ENCODE measurements at places on chromosomes 4 and X.

DNA sequence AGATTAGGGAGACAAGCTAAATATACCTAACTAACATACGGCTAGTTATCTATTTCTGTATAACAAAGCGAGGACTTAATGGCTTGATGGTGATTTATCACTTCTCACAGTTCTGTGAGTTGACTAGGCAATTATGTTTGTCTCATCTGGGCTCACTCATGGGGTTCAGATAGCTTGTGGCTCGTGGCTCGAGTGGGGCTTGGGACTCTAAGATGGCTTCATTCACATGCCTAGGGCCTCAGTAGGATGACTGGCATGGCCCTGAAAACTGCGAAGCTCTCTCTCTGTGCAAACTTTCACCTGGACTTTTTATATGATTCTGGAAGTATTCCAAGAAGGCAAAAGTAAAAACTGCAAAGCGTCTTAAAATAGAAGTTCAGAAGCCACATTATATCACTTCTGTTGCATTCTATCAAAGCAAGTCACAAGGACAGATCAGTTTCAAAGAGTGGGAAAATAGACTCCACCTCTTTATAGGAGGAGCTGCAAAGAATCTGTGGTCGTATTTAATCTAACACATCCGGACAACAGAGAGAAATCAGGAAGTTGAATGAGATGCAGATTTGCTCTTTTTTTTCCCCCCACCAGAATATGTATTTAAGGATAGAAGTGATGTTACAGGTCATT lies 491.2 kb downstream of the INPP4B start:
- DNase-seq: no peak

DNA sequence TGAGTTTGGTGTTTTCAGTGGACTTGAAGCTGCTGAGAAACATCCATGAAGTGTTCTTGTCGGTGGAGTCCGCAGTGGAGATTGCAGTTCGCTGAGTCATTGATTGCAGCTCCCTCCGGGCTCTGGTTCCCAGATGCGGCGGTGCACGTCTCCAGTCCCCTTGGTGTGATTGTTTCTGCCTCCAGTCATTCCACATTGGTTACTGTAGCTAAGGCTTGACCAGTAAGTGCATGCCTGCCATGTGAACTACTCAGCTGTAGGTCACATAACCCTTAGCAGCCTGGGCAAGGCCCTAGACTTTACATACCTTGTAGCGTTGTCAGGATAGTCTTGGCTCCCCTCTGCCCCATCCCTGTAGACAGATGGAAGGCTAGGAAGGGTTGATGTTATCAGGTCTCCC lies 53.8 kb upstream of the CLCN4 start:
- DNase-seq: no peak

DNA sequence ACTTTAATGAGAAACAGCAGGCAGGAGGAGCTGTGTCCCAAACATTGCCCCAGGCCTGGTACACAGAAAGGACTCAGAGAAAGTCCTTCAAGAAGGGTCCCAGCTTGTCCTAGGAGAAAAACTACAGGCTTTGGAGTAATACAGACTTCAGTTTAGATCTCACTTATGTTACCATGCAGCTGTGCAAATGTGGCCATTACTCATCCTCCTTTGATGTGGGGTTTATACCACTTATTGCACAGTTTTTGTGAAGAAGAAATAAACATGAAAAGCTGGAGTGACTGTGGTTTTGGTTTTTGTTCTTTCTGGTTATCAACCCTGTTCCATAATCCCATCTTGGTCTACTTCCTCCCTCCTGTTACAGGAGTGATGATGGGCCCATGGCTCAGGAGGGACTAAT lies 8.1 kb upstream of the CYTL1 start:
- no peak for DNase-seq

- DNase-seq: no peak
Measured at GRCh38 chrX:19954335-19955096, 36.3 kb downstream of the BCLAF3 start.

DNA sequence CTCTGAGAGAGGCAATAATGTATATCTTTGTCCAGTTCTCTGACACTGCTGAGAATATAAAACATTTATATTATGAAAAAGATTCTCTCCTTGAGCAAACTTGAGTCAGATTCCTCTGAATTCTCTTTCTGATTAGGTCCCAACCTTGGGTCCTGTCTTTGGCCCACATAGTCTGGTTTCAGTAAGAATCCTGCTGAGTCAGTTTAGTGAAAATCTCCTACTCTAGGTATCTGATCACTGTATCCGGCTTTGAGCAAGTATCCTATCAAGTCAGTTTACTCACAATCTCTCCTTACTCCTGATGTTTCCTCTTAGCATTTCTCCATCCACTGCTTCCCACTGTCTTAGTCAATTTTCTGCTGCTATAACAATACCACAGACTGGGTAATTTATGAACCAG lies 253.9 kb downstream of the OPHN1 start:
- DNase-seq: no peak

DNA sequence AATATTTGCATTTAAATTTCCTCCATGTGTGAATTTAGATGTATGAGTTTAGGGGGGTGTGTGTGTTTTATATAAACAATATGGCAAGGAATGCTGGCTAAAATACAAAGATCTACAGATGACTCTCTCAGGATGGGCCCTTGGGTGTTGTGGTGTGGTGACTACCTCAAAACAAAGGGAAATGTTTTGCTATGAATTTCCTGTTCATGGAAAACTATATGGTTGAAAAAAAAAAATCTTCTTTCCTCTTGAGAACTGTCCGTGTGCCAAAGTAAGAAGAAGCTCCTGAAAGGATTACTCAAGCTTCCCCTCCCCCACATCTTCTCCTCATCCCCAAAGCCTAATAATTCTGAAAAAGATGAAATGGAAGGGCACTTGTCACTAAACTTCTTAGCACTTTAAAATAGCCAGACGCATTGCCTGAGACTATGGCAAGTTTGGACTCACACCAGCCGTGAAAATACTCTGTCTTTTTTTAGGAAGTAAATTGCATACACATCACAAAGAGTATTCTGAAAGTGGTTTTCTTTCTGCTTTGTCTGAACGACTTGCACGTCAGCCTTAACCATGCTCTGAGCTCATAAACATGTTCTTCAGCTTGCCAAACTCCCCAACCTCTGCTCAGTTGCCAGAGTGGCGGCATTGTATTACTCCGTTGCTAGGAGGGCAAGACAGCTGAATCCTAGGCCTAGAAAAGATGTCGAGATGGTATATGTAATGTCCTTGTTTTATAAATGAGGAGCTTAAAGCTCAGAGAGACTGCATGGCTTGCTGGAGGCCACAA lies 250.4 kb upstream of the JADE1 start:
- no peak for DNase-seq

- no peak for DNase-seq
Measured at GRCh38 chr4:77181720-77182119, 24.7 kb downstream of the CCNG2 start.

DNA sequence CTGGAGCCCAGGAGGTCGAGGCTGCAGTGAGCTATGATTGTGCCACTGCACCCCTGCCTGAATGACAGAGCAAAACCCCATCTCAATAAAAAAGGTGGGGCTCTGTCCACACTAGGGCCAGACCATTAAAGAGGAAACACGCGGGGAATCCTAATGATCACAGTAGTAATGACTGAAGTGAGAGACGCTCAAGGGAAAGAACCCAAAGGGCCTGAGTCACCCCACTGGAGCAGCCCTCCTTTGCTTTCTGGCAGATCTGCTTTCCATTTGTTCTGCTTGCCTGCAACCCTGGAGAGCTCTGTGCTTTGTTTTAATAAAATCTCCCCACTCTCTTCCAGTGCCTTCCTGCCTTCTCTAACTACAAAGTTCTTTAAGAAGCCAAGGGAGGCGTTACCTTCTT lies 5.0 kb downstream of the TFDP3 start:
- no peak for DNase-seq

DNA sequence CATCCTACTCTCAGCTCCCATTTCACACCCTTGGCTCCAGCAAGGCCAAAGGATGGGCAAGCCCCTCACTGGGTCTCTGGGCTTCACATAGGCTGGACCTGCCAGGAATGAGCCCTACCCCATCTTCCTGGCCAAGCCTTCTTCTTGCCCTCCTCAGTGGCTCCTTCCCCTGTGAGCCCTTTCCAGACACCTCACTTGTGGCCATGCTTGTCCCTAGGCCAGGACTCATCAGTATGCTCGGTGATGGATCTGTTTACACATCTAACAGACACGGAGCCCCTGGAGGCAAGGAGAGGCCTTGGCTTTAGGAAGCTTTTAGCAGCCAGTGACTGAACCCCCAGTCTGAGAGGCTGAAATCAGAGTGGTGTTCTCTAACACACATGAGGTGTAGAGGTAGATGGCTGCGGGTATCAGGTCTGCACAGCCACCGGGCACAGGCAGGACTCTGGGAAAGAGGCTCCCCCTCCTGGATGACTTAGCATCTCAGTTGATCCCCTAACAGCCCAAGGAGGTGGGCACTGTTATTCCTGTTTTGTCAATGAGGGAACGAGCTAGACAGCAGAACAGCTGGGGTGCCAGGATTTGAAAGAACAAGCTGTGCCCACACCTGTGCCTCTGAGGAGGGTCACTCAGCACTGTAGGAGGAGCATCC lies 44.8 kb downstream of the PPP2R2C start:
- no peak for DNase-seq

GRCh38 chr4:88101165-88101564 lies 57.3 kb downstream of the ABCG2 start:
- no peak for DNase-seq

- DNase-seq: no peak
Measured at GRCh38 chr4:41325901-41326300, 69.2 kb downstream of the UCHL1 start.

DNA sequence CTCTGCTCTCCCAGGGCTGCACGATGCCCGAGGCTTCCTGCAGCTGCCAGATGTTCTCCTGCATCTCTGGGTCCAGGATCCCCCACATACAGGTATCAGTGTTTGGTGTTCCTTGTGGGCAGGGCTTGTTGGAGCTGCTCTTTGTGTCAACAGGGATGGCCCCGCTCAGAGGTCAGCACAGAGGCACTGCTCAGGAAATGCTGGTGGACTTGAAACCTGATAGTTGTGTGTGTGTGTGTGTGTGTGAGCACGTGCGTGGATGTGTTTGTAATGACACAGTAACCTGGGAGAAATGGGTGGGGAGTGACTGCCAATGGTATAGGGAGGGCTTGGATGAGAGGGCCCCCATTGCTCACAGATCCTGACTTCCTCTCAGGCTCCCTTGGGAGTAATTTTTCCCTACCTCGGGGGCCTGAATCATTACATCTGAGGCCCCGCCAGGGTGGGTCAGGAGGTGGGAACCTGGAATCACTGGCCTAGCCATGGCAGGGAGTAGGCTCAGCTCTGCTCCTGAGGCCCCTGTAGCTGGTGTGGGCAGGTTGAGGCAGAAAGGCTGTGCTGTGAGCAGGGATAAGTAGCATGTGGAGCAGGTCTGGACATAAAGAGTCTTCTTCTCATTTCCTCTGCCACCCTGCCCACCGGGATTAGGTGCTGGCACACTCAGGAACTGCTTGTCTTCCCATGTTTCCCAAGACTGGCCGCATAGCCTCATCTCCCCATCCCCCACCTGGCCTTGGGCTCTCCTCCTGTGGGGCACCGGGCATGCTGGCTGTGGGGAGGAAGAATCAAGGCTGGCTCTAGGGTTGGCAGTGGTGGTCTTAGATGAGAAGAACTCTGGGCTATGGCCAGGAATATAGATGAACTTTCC lies 2.5 kb upstream of the EFNB1 start:
- no peak for DNase-seq

DNA sequence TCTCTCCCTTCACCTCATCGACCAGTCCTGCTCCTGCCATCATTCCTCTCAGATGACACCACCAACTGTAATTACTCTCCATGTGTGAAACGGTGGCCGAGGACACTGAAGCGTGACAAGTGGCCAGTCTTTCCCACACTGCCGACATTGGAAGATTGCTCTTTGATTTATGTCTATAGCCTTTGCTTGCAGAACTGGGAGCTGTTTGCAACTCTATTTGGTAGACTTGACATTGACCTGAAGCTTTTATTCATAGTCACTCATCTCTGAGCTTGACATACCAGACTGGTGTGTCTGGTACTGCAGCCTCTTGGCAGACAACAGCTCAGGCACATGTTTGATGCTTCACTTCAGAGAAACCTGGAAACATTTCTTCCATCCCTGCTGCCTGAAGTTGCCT lies 121.8 kb upstream of the GALNT7 start:
- DNase-seq: no peak

GRCh38 chrX:115894087-115894486 lies 276.5 kb upstream of the AGTR2 start:
- DNase-seq: no peak

- DNase-seq: no peak
Measured at GRCh38 chr4:3416270-3416669, 25.5 kb upstream of the HGFAC start.

DNA sequence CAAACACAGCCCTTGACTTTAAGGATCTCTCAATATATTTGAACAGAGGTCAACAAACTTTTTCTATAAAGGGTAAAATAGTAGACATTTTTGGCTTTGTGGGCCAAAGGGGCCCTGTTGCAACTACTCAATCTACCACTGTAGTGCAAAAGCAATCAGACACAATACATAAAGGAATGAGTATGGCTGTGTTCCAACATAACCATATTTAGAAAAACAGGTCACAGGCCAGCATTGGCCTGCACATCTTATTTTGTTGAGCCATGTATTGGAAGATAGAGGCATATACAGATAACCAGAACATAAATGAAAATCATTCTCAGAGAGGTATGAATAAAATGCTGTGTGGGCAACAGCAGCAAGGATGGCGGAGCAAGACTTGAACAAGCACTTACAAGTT lies 49.8 kb downstream of the MID1 start:
- no peak for DNase-seq

- no peak for DNase-seq
Measured at GRCh38 chr4:56681853-56682525, 893 bp upstream of the HOPX start.

GRCh38 chrX:148698221-148698620 lies 197.8 kb downstream of the AFF2 start:
- DNase-seq: no peak

- no peak for DNase-seq
Measured at GRCh38 chr4:76292730-76293129, 13.8 kb upstream of the STBD1 start.

DNA sequence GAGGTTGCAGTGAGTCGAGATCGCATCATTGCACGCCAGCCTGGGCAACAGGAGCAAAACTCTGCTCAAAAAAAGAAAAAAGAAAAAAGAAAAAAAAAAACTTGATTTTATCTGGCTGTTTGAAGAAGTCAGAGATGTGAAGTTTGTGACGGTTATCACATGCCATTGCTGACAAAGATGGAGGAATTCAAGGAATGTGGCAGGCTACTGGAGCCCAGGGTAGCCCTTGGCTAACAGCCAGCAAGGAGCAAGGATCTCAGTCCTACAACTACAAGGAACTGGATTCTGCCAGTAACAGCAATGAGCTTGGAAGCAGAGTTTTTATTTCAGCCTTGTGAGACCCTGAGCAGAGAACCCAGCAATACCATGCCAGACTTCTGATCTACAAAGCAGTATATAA lies 24.3 kb upstream of the TET2 start:
- no peak for DNase-seq
